Posterior vena cava (tissue), 2 donors: ENCODE measurements at places on chromosomes 3 and 15.
A peak's percentile ranks its signal among the peaks of the same experiment; 100 is the strongest.

GRCh38 chr15:65947041-65947440 lies 77.8 kb downstream of the RAB11A start:
- DNase-seq: no peak

DNA sequence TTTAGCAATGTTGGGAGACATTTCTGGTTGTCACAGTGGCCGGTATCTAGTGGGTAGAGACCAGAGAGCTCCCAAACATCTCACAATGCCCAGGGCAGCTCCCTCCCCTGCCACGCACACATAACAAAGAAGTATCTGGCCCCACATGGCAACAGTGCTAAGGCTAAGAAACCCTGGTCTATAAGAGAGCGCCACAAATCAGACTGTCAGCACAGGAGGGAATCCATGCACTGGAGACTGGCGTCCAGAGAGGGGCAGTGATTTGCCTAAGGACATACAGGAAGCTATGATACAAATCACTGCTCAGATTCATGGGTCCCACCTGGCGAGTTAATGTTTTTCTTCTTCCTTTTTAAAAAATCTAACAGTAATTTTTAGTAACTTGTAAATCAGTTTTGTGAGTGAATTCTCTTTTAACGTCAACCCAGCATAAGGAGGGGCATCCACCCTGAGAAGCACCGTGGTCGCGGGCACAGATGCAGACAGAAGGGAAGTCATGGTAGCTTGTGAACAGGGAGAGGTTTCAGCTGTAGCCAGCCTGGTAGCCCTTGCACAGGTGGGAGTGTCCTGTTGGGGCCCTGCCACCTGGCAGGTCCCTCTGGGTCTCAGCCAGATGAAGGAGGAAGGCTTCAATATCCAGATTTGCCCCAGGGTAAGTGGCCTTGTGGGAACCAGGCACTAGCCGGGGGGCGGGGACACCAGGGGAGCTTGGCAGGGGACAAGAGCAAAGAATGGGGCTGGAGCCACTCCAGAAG lies 8.7 kb downstream of the ISG20 start:
- DNase-seq: peak; percentile 74

GRCh38 chr3:155382396-155383042 lies 89.0 kb upstream of the STRIT1 start:
- peak; percentile 88 for DNase-seq

- peak; percentile 94 for DNase-seq
Observed at GRCh38 chr15:43370975-43371974, at the start of the genes TUBGCP4 and ZSCAN29. Gene TUBGCP4 (plus strand): TSS chr15:43371101. CDS start chr15:43371355, 254 bp downstream. Gene ZSCAN29 (minus strand): TSS chr15:43371043. CDS start chr15:43369913, 1,130 bp downstream.

- no peak for DNase-seq
Observed at GRCh38 chr3:174247687-174248152, 611.4 kb upstream of the NAALADL2 start.

DNA sequence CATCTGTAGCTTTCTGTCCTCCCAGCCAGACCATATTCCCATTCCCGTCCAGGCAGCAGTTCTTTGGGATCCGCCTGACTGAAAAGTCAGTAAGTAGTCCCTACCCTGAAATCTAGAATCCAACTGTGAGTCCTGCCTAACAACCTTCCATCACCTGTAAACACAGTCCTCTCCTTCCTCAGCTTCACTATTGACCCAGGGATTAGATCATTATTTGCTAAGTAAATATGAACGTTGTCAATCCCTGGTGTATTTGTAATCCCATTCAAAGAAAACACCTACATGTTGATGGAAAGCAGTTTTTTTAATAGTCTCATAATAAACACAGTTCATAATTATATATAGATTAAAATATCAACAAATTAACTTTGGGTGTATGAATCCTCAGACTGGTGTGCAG lies 732 bp downstream of the SAXO2 start:
- no peak for DNase-seq

- no peak for DNase-seq
Observed at GRCh38 chr3:10150987-10151386, 9.4 kb downstream of the VHL start.

GRCh38 chr3:26920646-26921478 lies 298.3 kb downstream of the LRRC3B start:
- no peak for DNase-seq

GRCh38 chr15:85792912-85793590 lies 1.7 kb downstream of the KLHL25 start:
- DNase-seq: peak; percentile 37

DNA sequence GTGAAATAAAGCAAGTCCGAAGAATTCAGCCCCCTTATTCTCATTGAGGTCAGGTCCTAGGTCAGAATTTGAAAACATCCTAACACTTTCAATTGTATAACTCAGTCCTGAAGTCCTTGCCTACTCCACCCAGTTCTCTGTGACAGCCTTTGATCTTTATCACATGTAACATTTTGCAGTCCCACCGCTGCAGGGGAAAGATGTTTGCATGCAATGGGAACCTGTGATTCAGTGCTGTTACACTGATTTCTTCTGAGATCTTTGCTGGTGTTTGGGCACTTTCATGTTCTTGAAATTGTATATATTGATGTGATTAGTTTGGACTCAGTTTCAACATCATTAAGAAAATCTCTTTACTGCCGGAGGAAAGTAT lies 18.0 kb upstream of the SECISBP2L start:
- DNase-seq: no peak

- DNase-seq: no peak
Observed at GRCh38 chr3:172339892-172340291, 108.4 kb downstream of the GHSR start.

GRCh38 chr15:92922418-92923002 lies 22.4 kb downstream of the CHD2 start:
- DNase-seq: no peak

- DNase-seq: no peak
Observed at GRCh38 chr3:122102191-122102935, 47.2 kb downstream of the CD86 start.

GRCh38 chr15:51227940-51228732 lies 110.3 kb downstream of the CYP19A1 start:
- peak; percentile 85 for DNase-seq

DNA sequence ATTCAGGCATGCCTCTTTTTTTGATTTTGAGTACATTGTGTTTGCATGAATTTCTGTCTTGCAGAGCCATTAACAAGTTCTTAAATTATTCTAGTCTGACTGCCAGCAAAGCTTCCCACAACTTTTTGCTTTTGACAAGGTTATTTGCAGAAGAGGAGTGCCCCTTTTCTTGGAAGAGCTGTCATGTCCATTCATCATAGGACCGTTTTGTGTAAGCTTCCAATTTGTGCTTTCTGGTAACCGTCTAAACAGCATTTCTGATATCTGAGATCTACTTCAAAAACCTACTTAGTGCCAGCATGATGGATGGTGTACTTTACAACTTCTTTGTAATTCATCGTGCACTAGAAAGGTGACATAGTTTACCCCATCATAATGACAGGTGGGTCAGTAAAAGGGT lies 379.7 kb downstream of the NAALADL2 start:
- no peak for DNase-seq

DNA sequence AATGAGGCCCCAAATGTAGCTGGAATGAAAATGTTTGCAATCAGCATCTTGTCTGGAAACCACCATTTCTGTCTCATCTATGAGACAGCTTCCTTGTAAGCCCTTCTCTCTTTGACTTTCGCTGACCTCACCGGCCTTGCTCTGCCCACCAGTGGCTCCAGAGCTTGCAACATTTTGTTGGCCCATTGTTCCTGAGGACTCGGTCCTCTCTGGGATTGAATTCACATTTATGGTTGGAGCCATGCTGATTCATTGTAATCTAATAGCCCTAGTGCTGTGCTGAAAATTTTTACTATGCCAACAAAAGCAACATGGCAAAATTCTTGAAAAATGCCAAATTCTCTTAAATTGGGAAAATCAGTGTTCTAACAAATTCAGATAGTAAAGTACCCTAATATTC lies 37.2 kb downstream of the ABHD5 start:
- no peak for DNase-seq

GRCh38 chr3:171847133-171847532 lies 4.0 kb downstream of the TMEM212 start:
- no peak for DNase-seq

DNA sequence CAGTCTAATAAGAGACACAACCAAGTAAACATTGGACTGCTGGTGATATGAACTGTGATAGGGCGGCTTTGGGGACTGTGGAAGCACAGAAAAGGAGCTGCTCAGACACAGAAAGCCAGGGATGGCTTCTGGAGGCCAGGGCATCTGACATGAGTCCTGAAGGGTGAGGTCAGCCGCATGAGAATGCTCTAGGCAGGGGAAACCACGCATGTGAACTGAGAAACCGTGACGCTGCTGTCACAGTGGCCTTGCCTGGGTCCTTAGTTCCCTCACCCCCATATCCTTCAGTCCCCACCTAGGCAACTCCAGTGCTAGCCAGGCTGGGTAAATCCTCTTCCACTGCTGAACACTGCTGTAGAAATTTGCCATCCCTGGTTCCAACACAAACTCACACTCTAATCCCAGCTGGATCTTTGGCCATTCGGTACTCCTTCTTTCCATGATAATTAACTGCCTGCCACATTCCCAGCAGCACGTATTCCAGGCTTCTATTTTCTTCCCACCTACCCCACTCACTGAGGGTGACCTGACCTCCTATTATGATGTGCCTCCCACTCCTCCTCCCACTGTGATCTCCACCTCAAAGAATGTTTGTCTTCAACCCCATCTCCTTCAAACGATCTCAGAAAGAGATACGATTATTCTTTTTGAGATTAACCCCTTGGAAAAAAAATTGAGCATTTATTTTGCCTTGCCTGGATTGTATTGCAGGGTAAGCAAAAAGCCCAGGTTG lies 31.4 kb downstream of the CRYGS start:
- no peak for DNase-seq

DNA sequence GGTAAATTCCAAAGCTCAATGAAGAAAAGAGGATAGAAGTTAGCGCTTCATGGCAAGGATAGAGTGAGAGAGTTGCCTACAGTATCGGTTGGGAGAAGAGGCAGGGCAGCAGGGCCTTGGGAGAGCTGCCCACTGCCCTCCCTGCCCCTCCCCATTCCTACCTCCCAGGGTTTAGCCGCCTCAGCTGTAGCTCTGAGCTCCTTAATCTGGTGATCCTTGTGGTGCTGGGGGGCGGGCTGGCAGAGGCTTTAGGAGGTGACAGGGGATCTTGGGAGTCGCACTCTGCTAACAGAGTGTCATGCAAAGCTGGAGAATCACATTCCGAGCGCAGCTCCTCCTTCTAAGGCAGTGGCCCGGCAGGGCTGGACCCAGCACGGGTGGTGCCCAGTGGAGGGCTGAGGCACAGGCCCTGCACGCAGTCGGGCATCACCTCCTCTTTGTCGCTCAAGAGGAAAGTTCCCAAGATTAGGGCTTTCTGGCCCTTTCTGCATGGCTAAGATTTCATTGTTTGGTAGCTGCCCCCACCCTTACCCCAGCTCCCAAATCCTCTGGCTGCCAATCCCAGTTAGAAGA lies 57.1 kb upstream of the POLG start:
- DNase-seq: no peak

DNA sequence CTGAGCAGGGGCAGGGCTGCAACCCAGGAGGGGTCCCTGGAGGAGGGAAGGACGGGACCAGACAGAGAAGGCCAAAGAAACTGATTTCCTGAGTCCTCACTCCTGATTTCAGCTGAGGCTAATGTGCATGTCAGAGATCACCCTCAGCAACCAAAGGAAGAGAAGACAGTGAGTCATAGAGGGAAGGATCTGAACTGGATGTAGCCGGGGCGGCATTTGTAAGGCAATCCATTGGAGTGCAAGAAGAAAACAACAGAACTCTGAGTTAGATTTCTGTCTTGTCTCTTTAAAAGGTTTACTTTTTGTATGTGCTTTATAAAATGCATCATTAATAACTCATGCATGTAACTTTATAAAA lies 105.3 kb upstream of the AGBL1 start:
- no peak for DNase-seq

DNA sequence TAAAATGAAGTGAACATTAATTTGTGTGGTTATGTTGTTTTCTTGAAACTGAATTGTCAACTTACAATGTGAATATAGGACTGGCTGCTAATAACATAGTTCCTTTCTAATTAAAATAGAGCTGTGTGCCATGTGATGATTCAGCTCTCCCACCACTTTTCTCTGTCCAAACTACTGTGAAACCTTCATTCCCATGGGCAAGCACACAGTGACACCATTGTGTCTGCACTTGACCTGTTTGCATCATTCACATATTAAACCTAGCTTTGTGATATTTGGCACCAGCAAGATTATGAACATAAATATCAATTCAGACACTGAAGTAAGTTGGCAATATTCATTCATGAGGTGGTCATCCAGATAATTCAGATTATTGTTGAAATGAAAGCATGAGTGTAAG lies 78.8 kb upstream of the TCF12 start:
- no peak for DNase-seq

DNA sequence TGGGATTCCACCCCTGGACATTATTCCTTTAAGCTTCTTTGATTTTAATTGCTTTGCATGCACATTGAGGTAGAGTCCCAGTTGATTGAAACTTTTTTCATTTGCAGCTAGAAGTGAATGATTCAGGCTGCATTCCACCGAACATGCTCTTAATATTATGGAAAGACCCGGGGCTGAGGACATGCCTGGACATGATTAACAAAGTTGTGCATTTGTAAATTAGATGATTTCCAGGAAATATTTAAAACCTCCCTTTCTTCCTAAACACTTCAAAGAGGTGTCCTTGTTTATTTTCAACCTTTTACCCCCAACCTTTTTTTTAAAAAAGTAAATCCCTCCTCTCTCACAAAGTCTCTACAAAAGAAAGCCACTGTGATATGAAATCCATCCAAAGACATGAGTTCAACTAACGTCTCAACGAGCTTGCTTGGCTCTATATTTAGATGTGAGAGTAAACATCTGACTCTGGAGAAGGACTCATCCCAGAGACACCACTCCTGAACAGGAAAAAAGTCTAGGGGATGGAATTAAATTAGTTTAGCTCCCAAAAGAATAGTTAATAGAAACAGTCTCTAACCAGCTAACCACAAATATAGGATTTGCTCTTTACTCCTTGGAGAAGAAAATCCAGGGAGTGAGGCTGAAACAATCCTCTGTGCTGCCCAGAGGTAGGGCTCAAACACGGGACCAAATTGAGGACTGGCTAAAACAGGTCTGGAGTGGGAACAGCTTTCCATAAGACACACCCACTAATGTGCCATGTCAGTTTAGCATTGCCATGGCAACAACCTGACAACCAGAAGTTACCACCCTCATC lies 83.1 kb downstream of the XXYLT1 start:
- DNase-seq: no peak

DNA sequence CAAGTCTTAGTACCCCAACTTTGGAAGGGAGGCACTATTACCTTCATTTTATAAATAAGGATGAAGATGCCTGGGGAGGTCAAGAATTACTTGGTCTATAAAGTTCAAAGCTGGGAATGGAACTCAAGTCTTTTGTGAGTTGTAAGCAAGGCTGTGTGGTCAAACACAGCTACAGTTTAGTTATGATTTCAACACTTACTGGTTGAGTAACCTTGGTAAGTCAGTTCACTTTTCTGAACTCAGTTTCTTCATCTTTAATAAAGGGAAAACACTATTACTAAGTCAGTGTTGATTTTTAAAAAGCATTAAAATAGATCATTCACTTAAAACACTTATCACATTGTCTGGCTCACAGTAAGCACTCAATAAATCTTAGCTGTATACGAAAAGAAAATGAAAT lies 200.4 kb upstream of the ADAMTS9 start:
- no peak for DNase-seq

- DNase-seq: no peak
Observed at GRCh38 chr3:42751609-42752008, 21.4 kb downstream of the CCDC13 start.

- no peak for DNase-seq
Observed at GRCh38 chr15:25092661-25093060, 137.9 kb downstream of the SNRPN start.

- no peak for DNase-seq
Observed at GRCh38 chr3:40054568-40055222, 245.3 kb downstream of the MYRIP start.
